ENCODE measurements at places on chromosomes 4 and X.
A peak's percentile ranks its signal among the peaks of the same experiment; 100 is the strongest.

- no peak for DNase-seq
Measured at GRCh38 chr4:106041294-106042002, 146.2 kb downstream of the NPNT start.

DNA sequence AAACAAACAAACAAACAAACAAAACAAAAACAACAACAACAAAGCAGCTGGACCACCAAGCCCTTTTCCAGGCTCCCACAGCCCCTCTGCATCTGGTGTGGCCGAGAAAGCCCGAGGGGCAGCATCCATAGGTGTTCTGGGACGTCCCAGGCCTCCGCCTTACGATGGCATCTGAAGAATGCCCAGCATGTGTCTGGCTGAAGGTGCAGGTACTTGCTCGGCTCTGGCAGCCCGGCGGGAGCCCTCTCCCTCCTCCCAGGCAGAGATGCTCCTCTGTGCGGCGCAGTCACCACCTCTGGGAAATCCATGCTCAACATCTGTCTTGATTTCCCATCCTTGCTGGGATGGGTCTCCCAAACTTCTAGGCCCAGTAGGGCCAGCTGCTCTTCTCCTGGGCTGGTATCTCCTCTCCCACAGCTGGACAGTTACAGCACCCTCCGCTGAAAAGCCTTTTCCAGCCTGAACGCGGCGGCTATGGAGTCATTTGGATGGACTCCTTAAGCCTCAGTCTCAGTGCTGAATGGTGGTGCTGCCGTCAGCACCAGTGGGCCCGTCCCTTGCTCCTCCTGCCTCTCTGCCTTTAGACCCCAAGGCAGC, 4.3 kb downstream of the PSAPL1 start:
- no peak for DNase-seq

DNA sequence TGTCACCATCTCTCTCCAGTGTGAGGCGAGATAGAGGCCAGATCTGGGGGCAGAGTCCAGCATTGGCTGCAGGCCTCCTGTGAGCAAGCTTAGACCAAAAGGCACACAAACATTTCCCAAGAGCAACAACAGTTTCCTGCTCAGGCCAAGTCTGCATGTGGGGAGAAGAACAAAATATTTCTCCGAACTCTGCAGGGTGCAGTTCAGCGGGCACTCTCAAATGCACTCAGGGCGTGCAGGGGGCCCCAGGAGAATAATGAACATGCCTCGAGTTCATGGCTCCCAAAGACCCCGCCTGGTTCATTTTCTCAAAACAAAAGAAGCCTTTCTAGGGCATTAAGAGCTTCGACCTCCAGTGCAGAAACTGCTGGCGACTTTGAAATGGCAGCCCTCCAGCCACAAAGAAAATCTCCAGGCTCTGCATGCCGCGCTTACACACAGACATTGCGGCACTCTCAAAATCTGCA, 57.8 kb upstream of the HELT start:
- DNase-seq, result no peak

DNA sequence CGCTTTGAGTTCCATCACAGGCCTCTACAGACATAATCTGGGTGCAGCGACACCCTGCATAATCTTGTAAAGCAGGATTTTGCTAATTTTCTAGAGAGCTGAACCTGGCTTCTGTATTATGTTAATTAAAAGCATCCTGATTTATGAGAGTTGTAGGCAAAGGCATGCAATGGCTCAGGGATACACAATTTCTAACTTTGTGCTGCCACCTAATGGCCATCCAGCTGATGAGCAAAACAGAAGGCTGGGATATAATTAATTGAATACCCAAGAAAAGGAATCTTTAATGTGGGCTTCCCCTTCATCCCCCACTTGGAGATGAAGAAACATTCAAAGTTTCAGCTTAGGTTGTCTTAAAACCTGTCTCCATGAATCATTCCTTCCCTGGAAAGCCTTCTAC, 78.1 kb downstream of the BMP15 start:
- DNase-seq, result peak; percentile 1

DNA sequence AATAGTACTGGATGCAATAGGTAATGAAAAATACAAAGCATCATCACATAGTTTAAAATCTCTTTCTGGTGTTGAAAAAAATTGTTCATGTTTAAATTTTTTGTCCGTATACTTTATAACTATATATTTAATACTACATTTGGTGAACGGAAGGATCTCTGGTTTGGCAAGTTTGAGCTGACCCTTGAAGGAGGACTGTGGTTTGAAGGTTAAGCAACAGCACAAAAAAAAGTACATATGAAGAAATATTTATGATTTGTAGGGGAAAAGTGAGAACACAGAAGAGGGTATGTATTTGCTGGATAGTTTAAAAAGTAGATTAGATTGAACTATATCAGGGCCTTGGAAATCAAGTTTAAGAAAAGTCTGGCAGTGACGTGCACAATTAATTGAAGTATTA, 13.3 kb downstream of the SRP72 start:
- DNase-seq, result no peak

- no peak for DNase-seq
Measured at GRCh38 chr4:24809376-24809775, 14.0 kb downstream of the SOD3 start.

- DNase-seq, result no peak
Measured at GRCh38 chr4:99615170-99615820, 40.7 kb downstream of the MTTP start.

- DNase-seq, result no peak
Measured at GRCh38 chr4:38099908-38100407, 139.8 kb downstream of the PTTG2 start.

GRCh38 chr4:25378437-25378743, 1.3 kb downstream of the ANAPC4 start:
- no peak for DNase-seq

- no peak for DNase-seq
Measured at GRCh38 chrX:55710701-55711100, 6.8 kb upstream of the RRAGB start.

GRCh38 chr4:109979920-109980717, 67.4 kb downstream of the EGF start:
- DNase-seq, result no peak

- DNase-seq, result no peak
Measured at GRCh38 chr4:139171876-139172691, 4.9 kb downstream of the ELF2 start.

DNA sequence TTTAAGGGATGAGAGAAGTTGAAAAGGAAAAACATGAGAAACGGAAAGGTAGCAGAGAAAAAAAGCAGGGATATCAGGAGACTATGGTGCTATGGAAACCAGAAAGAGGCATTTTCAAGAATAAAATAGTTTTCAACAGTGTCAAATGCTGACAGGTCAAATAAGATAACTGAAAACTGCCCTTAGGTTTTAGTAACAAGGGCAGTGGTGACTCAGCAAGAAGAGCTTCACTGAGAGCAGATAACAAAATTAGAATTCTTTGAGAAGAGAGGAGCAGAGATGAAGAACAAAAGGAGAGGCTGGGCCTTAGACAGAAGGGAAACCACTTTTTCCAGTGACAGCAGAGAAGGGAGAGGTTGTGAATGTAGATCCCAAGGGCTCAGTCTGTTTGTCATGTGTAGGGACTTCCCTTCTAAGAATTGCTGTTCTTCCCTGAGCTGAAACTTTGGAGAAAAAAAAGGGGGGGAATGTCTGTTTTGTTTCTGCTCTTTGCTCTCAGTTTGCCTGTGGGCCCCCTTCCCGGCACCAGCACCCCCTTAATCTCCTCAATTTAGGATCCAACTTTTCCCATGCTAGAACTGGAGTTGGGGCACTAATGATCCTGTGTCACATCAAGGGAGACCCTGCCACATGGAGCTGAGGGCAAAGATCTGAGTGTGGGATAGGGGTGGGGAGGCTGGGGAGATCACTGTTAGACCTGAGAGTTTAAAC, 26.8 kb upstream of the MAGEA10 start:
- no peak for DNase-seq

DNA sequence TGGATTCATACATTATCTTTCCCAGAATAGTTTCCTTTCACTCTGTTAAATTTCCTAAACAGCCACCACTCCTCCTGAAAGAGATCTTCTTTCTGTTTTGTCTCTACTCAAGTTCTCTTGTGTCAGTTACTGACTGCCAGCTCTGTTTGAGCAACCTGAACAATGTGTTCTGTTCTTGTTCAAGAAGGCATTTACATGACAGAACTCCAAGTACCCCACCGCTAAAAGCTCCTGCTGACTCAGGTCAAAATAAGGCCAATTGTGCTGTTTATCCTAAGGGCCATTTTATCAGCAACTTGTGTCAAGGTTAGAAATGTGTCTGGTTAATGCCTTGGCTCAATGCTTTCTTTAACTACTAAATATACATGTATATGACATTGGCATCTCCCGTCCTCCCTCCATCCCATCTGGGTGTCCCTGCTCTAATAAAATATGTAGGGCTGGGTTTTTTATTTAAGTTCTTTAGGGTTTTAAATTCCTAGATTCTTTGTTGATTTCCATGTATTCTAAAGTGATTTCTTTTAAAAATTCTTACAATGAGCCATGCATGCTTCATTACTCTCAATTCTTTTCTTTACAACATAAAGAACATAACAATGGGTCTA, 144.3 kb upstream of the PAQR3 start:
- no peak for DNase-seq

DNA sequence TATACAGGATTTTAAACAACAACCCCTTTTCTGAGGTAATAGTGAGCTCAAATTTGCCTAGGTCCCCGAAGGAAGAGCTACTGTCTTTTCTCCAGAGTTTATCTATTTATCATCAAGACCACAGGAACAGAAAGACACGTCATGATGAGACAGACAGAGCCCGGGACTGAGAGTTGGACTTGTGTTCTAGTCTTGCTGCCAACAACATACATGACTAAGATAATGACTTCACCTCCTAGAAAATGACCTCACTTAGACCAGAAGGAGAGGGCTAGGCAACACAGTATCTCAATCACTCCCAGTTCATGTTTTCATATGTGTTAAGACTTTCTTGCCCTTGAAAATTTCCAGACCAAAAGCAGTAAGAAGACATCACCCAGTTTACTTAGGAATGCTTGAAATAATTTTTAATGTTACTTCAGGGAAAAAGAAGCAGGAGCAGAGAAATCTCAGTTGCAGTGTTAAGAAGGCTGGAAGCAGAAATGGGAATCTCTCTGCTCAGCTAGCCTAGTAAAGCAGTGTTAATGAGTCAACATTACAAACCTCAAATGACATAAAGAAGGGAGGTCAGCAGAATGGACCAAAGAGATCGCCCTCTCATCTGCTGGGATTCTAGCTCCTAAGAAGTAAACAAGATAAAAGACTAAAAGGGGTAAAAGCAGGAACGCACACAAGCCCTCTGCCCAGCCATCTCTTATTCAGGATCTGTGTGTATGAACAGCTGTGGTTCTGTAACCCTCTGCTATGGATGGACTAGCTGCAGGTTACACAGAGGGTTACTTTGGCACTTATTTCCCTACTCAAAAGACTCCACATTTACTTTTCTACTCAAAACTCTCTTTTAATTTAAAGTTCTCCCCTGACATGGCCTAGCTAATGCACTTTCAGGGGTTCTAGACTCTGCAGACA, 24.8 kb downstream of the PDGFC start:
- DNase-seq, result no peak

DNA sequence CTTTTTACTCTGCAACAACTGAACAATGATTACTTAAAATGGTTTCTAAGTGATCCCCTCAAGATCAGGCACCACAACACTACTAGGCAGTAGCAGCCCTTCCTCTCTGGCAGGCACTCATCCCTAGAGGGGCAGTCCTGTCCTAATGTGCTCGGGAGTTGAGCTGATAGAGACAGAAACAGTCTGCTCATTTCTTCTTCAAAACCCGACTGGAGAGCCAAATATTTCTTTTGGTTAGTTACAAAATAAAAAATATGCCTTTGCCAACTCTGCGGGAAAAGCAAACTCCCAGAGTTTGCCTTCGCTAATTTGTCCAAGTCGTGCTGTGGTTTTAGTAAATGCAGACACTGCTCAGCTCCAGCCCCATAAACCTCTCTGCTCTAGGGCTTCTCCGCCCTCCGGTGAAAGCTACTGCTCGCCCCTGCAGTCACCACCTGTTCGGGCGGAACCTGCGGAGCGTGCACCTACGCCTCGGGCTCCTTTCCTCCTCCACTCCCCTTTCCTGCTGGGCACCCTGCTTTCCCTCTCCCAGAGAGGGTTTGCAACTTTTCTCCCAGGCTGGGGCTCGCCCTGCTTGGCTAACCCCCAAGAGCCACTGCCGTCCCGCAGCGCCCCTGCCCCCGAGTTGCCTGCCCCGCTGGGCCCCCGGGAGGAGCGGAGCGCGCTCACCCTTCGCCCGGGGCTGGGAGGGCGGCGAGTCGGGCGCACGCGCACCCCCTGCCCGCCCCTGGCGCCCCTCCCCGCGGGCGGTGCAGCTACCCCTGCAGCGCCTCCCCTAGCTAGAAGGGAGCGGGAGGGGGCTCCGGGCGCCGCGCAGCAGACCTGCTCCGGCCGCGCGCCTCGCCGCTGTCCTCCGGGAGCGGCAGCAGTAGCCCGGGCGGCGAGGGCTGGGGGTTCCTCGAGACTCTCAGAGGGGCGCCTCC, at the start of gene NPNT:
Gene NPNT, plus strand, starts transcription at position 812 of the 923 bp plus-strand sequence. CDS start 182 bp downstream, outside the sequence.
- no peak for DNase-seq

- no peak for DNase-seq
Measured at GRCh38 chrX:29071525-29072320, 484.5 kb downstream of the IL1RAPL1 start.

DNA sequence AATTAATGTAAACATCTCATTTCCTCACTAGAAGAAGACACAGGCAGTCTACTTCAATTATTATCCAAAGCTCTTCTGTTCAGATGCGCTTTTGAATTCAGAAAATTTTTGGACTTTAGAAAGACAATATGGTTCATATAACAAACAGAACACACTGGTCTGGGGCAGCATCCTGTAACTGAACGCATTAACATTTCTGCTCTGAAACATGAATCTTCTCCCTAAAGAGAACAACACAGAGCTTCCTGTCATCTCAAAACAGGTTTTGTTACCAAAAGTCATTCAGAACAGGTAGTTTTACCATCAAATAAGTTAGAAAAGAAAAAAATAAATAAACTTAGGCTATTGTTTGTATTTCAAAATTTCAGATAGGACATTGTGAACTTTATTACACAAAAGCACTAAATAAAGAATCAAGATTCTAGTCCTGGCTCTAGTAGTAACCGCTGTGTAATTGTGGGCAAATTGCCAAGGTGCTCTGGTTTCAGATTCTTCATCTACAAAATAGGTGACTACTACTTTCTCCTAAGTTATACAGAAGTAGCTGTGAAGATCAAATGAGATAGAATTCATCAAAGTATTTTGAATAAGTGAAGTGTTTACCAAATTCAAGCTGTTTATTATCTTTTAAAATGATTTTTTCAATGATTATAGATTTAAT, 252.3 kb upstream of the RASGEF1B start:
- DNase-seq, result no peak

GRCh38 chrX:65750674-65751469, 83.4 kb downstream of the MSN start:
- peak; percentile 22 for DNase-seq

- DNase-seq, result no peak
Measured at GRCh38 chr4:150510176-150510865, 71.6 kb upstream of the MAB21L2 start.

DNA sequence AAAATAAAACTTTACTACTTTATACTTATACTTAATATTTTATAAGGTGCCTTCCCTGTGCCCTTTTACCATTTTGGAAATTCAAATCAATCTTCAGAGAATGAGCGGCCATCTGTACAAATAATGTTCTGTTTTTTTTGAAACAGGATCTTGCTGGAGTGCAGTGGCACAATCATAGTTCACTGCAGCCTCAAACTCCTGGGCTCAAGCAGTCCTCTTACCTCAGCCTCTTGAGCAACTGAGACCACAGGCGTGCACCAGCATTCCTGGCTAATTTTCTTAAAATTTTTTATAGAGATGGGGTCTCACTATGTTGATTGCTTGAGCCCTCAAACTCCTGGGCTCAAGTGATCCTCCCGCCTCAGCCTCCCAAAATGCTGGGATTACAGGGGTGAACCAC, 53.5 kb downstream of the FAM114A1 start:
- no peak for DNase-seq

- no peak for DNase-seq
Measured at GRCh38 chrX:54288968-54289367, 68.9 kb downstream of the WNK3 start.

GRCh38 chrX:146881521-146881920, 67.0 kb upstream of the CXorf51A start:
- no peak for DNase-seq
